Amniotic epithelial cell (primary cell): ENCODE measurements at places on chromosomes 1 and 21.

- no peak for DNase-seq
Measured at GRCh38 chr1:93526431-93526830, 78.5 kb downstream of the FNBP1L start.

GRCh38 chr1:113567427-113567826 is 177.1 kb downstream of the MAGI3 start:
- peak; percentile 7 for DNase-seq

- no peak for DNase-seq
Measured at GRCh38 chr1:201142011-201142848, 12.0 kb downstream of the TMEM9 start.

- DNase-seq = no peak
Measured at GRCh38 chr21:17390569-17390968, 122.3 kb upstream of the CXADR start.

DNA sequence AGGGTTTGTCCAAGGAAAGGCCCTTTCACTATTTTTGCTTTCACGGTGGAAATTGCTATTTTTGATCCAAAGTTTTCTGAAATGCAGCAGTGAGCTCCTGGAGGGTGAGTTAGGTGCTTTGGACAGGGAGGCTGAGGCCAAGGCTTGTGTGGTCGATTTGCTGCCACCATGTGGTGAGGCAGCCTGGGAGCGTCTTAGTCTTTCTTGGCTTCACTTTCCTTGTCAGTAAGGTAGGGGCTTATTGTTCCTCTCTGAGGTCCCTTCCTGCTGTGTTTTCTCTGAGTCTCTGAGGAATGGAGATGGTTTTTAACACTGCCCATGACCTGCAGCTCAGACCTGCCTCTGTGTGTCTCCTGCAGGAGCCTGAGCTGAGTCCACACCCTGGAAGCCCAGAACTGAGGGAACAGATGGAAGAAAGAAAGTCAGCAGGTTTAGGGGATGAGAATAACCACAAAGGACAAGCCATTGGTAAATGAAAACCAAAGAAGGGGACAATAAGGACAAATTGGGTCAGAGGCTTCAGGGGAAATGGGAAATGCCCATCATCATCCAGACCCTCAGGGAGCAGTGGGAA is 20.1 kb upstream of the S100A10 start:
- DNase-seq = peak; percentile 48

- no peak for DNase-seq
Measured at GRCh38 chr1:228241259-228241658, 33.4 kb downstream of the OBSCN start.

GRCh38 chr1:106717591-106717990 is 338.9 kb upstream of the PRMT6 start:
- DNase-seq = no peak
